WTC11 (cell line): ENCODE measurements at places on chromosomes 12 and 14. TPM values are rescaled to one million over a fixed set of nuclear protein-coding genes. Genes with fewer than 3 reads are reported as not detected.

The MSRB3 gene
- 0.80 to 1.8 TPM (median 0.85 TPM) in 3 replicates for total RNA-seq

The CFAP54 gene
- total RNA-seq, result 0.09 to 0.34 TPM (median 0.32 TPM) in 3 replicates

The CCDC184 gene
- 1.4 to 1.6 TPM (median 1.5 TPM) in 3 replicates for total RNA-seq

The TAS2R31 gene
- total RNA-seq, result 1.2 to 2.0 TPM (median 1.9 TPM) in 3 replicates

The KRT71 gene
- not detected in 3 replicates for total RNA-seq

The PZP gene
- total RNA-seq, result 0.15 to 0.25 TPM (median 0.18 TPM) in 3 replicates

The TMEM132C gene
- not detected in 3 replicates for total RNA-seq

The TBX3 gene
- total RNA-seq, result 0.89 to 2.2 TPM (median 0.92 TPM) in 3 replicates

The E2F7 gene
- 19.8 to 28.4 TPM (median 22.3 TPM) in 3 replicates for total RNA-seq
